Stimulated activated CD4-positive, alpha-beta T cell treated with anti-CD3 and anti-CD28 coated beads, TNF-alpha, amount 100 ng/mL, for 4 hours (primary cell): ENCODE measurements at places on chromosomes 13 and 19.

DNA sequence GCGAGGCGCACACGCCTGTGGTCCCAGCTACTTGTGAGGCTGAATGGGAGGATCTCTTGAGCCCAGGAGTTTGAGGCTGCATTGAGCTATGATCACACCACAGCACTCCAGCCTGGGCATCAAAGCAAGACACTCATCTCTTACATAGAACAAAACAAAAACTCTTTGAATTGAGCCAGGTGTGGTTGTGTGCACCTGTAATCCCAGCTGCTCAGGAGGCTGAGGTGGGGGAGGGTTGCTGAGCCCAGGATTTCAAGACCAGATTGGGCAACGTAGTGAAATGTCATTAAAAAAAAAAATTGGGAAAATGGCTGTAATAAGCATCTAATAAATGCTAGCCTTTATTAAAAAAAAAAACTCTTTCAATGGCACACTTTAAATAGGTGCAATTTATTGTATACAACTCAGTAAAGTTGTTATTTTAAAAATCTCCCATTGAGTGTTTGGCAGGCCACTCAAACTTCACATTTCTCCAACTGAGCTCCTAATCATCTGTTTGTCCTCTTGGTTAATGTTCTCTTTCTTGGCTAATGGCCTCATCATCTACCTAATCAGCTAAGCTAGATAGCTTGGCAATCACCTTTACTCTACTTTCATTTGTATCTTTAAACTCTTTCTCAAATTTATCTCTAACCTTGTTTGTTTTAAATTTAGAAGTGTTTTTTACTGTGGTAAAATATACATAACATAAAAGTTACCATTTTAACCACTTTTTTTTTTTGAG is 28.1 kb upstream of the HMGB1 start:
- no peak for DNase-seq

GRCh38 chr19:29623726-29624488 is 17.8 kb downstream of the POP4 start:
- DNase-seq = no peak

DNA sequence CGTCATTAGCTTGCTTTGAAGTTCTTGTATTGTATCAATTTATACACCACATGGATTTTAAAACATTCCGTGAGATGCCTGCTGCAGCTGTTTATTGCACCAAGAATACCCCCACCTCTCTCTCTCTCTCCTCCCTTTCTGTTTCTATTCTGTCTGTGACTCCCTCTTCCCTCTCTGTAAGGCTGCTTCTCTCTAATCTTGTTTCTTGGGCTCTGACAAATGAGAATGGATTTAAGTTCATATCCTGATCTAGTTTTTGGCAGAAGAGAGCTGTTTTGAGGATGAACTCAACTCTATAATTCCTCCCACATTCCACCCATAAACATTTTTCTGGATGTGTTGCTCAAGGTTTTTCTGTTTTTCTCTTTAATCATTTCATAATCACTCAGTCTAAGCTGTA is 144.3 kb upstream of the FRY start:
- DNase-seq = no peak

- DNase-seq = no peak
Measured at GRCh38 chr13:80408270-80408669, 67.3 kb upstream of the SPRY2 start.

DNA sequence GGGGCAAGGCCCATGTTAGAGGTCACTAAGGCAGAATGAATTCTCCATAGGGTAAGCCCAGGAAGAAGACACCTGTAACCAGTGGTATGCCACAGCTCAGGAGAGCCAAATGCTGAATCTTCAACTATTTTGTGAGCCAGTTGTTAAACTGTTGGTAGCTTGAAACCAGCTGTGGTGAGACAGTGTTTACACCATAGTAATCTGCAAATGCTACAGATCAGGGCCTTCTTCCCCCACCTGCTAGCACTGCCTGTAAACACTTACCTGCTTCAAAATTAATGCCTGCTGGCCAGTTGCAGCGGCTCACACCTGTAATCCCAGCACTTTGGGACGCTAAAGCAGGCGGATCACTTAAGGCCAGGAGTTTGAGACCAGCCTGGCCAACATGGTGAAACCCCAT is 12.1 kb downstream of the FBXL12 start:
- no peak for DNase-seq

GRCh38 chr13:40165316-40165932 is 501.0 kb downstream of the FOXO1 start:
- DNase-seq = no peak

GRCh38 chr19:47508721-47509120 is 6.1 kb downstream of the NAPA start:
- no peak for DNase-seq

DNA sequence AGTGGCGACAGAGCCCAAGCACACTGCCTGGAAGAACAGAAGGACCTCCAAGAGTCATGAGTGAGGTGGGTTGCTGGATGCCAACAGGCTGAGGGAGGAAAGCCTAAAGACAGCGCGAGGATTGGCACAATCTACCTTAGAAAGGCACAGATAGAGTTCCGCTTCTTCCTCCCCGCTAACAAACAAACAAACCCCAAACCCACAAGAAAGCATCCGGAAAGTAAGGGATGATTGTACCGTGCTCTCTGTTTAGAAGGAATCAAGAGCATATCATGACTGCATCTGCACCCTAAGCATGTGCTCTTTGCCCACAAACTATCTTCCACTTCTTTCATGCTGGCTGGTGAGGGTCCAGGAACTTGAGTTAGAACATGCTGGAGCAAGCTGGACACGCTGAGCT is 233.0 kb upstream of the KLF12 start:
- DNase-seq = no peak

GRCh38 chr19:12757544-12758274 is 6.1 kb downstream of the BEST2 start:
- peak; percentile 31 for DNase-seq

GRCh38 chr19:54391589-54392061 is 23.6 kb upstream of the TTYH1 start:
- DNase-seq = no peak

DNA sequence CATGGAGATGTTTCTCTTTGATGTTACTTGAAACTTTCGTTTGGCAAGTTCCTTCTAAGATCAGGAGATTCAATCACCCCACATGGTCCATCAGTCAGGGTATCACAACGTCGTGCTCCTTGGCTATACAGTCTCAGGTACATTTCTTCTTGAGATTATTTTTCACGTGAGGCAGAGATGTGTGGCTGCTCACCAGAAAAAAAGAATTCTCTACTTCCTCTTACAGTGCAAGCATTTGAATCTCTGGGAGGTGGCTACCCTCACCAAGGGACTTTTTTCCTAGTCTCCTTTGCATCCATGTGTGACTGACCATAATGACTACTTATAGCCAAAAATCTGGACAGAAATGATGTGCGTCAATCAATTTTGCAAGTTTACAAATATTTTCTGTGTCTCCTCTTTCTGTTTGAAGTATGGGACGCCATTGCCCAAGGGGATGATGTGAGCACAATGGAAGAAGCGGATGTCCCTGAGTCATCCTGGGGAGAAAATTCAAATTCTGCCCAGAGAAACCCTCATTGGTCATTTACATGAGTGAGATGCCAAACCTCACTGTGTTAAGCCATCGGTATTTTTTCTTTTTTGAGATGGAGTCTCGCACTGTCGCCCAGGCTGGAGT is 8.6 kb upstream of the LAIR2 start:
- no peak for DNase-seq

GRCh38 chr13:99871249-99871898 is 100.2 kb downstream of the ZIC5 start:
- DNase-seq = no peak

- no peak for DNase-seq
Measured at GRCh38 chr19:375395-376110, 31.0 kb upstream of the MIER2 start.

DNA sequence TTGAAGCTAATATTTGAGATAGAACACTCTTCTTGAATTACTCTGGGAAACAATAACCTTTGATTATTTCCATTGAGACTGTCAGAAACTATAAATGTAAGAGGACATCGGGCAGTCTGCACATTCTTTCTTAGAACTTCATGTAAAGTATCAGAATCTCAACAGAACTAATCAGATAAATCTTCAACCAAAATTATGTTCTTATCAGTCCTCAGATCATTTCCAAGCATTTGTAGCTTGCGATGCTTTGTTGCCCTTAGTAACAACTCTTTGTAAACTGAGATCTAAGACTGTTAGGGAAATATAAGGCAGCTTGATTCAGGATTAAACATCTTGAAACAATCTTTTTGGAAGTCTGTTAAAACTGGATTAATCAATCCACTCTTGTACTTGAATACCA is 70.3 kb downstream of the FNDC3A start:
- DNase-seq = no peak

GRCh38 chr19:7744871-7745650 is 2.3 kb downstream of the CD209 start:
- no peak for DNase-seq

GRCh38 chr13:35894636-35895035 is 236.5 kb downstream of the DCLK1 start:
- DNase-seq = no peak

- no peak for DNase-seq
Measured at GRCh38 chr19:18150776-18151624, 2.0 kb upstream of the PIK3R2 start.

DNA sequence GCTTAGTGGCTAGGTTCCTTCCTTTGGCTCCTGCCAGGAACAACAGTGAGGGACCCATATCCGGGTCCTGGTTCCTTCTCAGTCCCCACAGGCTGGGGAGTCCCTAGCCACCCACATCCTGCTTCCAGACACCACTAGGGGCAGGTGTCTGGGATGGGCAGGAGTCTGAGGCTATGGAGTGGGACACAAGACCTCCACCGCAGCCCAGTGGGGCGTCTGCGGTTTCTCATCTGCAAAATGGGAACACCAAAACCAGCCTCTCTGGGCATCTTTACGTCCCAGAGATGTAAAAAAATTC is 879 bp upstream of the FCGBP start:
- no peak for DNase-seq

DNA sequence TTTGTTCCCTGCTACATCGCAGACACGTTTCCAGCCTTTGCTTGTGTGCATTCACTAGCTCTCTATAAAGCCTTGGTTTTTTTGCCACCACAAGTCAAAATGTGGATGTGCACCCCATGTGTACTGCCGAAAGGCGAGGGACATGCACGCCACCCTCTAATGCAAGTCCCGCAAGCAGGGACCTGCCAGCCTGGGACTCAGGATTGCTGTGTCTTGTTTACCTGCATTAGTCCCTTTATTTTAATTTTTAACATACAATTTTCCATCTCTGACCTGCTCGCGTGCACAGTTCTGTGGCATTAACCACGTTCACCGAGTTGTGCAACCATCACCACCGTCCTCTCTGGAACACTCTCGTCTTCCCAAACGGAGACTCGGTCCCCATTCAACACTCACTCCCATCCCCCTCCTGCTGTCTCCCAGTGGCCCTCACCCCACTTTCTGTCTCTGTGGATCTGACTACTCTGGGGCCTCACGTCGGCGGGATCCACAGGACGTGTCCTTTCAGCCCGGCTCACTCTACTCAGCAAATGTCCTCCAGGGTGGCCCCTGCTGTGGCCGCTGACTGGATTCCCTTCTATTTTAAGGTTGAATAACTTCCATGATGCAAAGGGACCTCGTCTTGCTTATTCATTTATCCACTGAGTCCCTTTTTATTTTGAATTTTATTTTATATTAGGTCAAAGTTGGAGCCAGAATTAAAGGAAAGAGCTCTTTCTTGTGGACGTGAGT is 58.4 kb downstream of the RASA3 start:
- no peak for DNase-seq

- no peak for DNase-seq
Measured at GRCh38 chr19:17720440-17720839, 1.2 kb downstream of the MAP1S start.

- DNase-seq = no peak
Measured at GRCh38 chr13:76745261-76746200, 140.7 kb downstream of the KCTD12 start.

DNA sequence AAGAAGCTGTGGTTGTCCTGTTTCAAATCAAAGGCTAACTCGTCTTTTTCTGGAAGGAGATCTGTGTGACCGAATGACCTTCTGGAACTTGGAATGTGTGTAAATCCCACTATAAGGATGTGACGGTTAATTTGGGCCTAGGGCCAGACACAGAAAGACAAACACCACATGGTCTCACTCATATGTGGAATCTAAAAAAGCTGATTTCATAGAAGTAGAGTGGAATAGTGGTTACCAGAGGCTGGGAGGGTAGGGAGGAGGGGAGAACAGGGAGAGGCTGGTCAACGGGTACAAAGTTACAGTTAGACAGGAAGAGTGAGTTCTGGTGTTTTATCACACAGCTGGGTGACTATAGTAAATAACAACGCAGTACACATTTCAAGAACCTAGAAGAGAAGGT is 39.3 kb upstream of the RGCC start:
- no peak for DNase-seq

DNA sequence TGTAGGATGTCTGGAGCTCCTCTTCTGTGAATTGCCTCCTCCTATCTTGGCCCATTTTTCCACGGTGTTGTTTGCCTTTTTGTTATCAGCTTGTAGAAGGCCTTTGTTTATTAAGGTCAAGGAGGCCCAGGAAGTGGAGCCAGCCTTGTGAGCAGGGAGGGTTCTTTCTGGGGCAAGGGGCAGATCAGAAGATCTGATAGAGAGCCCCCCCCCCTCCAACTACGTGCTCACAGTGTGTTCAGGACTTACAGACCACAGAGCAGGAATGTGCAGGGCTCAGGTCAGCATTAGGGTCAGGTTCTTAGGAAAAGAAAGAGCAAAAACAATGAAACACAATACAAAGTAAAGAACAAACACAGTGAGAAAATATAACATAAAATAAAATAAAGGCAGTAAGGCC is 59.4 kb downstream of the CCNE1 start:
- DNase-seq = no peak

DNA sequence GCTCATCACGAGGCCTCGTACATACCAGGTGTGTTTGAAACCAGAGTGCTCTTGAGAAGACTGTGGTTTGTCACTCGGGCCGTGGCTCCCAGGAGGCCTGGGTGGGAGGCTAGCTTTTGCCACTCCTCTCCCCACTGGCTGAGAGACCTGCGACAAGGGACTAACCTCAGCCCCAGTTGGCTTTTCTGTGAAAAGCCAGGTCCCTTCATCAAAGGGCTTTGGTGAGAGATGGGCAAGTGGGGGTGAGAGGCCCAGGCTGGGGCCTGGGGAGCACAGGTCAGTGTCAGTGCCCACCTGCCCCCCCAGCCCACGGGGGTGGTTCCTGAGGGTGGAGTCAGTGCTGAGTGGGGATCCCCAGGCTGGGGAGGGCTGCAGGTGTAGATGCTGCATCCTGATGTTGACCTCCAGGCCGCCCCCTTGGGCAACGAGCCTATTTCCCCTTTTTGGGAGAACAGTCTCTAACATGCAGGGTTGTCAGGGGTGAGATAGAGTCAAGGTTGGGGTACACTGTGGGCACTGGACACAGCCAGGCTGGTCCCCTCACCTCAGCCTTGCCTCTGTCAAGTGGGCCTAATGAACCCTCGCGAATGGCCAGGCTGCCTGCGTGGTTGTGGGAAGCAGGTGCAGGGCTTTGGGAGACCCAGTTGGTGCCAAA is 661 bp downstream of the KCNJ14 start:
- no peak for DNase-seq

- DNase-seq = no peak
Measured at GRCh38 chr13:53321296-53321801, 292.7 kb downstream of the OLFM4 start.

- no peak for DNase-seq
Measured at GRCh38 chr13:65093357-65093756, 2136.8 kb downstream of the PCDH9 start.

GRCh38 chr13:38636761-38637160 is 50.1 kb upstream of the FREM2 start:
- no peak for DNase-seq
